ENCODE measurements at places on chromosomes 11 and 22. TPM values are rescaled to one million over a fixed set of nuclear protein-coding genes. Genes with fewer than 3 reads are reported as not detected.

Gene FAT3
- 0.07 TPM for total RNA-seq

Gene DEFB131B
- not detected for total RNA-seq

Gene HORMAD2
- not detected for total RNA-seq

Gene UQCR10
- 407 TPM for total RNA-seq

Gene YIF1A
- total RNA-seq: 54.2 TPM

- peaks cover 13% of the 10 kb centered on the region for H3K4me1 ChIP-seq
- H3K36me3 ChIP-seq: no peaks in the 10 kb centered on the region
- peak; percentile 67 for DNase-seq
- no peaks in the 10 kb centered on the region for H3K27me3 ChIP-seq
These were observed 82.3 kb downstream of the RCN1 start for GRCh38 chr11:32172848-32173834.

Measured in heart right ventricle (tissue), 16 donors.